ENCODE measurements at places on chromosomes 1 and 21.
A peak's percentile ranks its signal among the peaks of the same experiment; 100 is the strongest.

- DNase-seq, result no peak
These were observed 62.3 kb downstream of the ARHGEF10L start for GRCh38 chr1:17601643-17602382.

- DNase-seq, result no peak
These were observed 135.8 kb upstream of the COL6A1 start for GRCh38 chr21:45845770-45846090.

DNA sequence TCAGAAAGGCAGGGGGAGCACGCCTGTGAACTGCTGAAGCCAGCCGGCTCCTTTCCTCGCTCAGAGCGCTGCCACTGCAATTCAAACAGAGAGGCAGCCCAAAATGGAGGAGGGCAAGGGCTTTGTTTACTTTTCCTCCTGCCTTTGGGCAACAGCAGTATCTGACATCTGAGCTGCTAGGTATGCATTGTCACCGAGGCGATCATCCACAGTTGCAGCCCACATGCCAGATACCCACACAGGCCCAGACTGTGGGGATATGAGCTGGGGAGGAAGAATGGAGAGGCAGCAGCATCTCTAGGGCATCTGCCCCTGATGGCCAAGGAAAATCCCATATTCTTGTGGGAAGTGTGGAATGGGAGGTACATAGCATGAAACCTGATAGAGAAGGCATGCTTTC lies 357.1 kb downstream of the BARHL2 start:
- no peak for DNase-seq

GRCh38 chr1:203565049-203565448 lies 61.6 kb upstream of the ATP2B4 start:
- DNase-seq, result no peak

DNA sequence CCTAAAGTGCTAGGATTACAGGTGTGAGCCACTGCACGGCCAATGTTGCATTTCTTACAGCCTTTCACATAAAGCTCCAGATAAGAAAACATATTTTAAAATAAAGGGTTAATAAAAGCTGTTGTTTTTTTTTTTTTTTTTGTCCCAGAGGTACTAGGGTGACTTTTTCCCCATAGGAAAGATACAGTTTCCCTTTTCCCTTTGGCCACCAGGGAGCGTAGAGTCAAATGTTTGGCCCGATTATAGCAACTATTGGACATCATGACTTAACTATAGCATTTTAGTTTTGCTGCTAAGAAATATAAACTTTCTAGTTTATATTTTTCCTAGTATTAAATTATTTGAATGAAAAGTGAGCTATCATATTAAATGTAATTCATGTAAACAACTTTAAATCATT lies 31.4 kb downstream of the GRIK3 start:
- no peak for DNase-seq

- no peak for DNase-seq
These were observed 248.9 kb downstream of the PLPP3 start for GRCh38 chr1:56330391-56331026.

DNA sequence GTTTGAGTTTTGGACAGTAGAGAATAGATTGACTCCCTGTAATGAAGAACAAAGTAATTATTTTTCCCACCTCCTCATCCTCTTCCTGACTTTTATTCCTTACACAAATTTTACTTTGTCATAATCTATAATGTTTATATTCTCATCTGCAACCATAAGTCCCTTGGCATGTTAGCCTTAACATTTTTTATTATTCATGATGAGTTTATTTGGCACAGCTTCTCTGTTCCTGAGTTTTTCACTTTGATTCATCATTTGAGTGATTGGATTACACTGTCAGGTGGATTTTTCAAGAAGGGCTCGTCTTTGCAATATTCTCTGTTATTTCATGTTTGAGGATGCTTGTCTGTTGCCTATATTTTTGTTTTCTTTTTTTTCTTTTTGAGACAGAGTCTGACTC lies 35.7 kb downstream of the TNFRSF8 start:
- no peak for DNase-seq

DNA sequence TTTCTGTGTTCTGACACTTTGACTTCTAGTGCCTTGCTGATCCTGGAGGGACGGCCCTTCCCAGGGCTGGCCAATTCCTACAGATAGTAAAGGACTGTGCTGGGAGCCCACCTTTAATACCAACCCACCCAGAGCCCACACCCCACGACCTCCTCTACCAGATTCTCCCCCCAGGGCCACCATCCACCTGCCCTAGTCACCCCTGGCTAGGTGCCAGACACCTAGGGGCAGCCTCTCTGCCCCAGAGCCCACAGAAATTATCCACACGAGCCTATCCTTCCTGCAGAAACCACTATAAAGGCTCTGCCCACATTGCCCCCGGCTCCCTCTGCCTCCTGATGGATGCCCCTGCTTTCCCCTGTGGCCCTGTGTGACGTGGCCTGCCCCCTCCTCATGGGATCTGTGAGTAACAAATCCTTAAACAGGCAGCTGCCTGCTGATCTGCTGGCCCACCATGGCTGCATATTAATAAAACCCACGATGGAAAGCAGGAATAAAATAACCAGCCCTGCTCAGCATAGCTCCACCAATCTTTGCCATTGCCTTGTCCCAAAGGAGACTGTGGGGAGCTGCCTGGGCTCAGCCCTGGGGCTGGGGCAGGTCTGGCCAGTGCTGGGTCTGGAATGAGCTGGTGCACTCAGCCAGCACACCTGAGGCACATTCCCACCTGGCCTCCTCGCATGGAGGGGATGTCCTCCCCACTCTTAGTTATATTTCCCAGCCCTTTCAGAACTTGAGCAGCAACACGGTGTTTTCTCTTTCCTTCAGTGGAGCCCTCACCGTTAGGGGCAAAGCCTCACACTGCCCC lies 488.5 kb downstream of the NPHP4 start:
- DNase-seq, result no peak

GRCh38 chr1:237287876-237288521 lies 246.0 kb downstream of the RYR2 start:
- peak; percentile 68 for DNase-seq

GRCh38 chr1:111213412-111213811 lies 13.0 kb upstream of the DENND2D start:
- no peak for DNase-seq

DNA sequence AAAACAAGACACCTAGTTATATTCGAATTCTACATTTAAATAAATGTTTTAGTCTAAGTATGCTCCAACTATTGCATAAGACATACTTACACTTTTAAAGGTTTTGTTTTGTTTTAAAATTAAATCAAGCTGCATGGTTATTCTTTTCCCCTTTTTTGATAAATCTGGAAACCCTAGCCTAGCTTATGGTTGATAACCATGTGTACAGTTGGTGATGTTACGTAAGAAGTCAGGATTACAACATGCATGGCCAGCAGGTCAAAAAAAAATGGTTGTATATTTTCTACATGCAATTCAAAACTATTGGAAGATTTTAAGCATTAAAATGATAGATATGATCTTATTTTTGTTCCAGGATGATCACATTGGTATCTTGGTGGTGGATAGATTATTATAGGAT lies 1600.6 kb downstream of the PLA2G4A start:
- DNase-seq, result no peak

DNA sequence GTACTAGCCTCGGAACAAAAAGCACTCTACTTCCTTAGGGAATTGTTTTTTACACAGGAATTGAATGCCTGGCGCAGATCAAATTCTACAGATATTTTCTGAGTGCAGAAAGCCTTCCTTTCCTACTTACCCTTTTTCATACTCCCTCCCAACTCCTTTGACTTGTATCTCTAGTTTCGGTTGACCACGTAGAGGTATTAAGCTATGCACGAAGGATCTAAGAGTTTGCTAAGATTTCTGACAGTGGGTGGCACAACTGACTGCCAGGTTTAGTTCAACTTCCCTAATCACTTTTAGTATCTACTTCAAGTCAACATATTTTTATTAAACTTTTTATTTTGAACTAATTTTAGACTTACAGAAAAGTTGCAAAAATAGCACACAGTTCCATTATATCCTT lies 5.0 kb downstream of the TOR1AIP2 start:
- DNase-seq, result no peak

DNA sequence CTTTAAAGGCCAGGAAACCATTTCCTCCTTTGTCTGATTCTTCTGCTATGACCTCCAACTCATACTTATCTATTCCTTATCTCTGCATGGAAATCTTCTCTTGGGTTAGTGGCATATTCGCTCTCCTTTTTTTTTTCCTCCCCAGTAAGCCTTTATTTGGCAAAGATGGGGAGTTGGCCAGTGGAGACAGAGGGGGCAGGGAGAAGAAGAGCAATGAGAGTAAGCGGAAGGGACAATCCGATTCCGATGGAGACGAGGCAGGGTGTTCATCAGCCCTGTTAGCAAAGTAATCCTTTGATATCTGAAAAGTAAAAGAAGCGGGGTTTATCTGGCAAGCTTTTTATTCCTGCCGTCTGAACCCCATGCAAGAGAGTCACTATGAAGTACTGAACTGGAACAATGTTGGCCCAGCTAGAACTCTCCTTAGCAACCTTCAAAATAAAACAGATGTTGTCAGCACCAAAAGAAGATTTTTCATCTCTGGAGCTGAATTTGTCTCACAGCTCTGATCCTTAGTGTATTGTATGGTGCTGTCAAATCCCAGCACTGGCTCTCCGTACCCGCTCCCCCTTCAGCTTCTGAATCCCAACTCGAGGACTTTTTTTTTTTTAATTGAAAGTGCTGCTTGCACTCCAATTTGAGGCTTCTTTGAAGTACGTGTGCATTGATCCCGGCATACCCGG lies 40.9 kb downstream of the PTGFRN start:
- no peak for DNase-seq

- DNase-seq, result no peak
These were observed 602.8 kb downstream of the BRINP3 start for GRCh38 chr1:189874715-189875435.

DNA sequence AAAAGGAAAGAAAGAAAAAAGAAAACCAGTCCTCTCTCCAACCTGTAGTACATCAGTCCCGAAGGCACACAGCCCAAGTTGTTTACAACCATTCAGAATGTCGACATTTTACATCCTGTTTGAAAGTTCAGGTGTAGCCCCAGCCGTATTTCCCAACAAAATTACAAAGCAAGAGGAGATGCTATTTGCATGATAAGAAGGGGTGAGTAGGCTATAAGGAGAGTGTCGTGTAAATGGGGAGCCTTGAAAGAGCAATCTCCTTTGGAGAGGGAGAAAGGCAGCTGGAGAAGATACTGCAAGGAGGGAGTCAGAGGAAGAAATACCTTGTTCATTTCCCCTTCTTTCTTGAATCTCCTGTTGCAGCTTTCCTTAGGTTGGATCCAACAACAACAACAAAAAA lies 35.5 kb upstream of the DENND1B start:
- DNase-seq, result no peak

GRCh38 chr1:118918230-118918939 lies 69.8 kb downstream of the TBX15 start:
- DNase-seq, result no peak

GRCh38 chr1:110746644-110747259 lies 72.0 kb upstream of the KCNA3 start:
- DNase-seq, result no peak

DNA sequence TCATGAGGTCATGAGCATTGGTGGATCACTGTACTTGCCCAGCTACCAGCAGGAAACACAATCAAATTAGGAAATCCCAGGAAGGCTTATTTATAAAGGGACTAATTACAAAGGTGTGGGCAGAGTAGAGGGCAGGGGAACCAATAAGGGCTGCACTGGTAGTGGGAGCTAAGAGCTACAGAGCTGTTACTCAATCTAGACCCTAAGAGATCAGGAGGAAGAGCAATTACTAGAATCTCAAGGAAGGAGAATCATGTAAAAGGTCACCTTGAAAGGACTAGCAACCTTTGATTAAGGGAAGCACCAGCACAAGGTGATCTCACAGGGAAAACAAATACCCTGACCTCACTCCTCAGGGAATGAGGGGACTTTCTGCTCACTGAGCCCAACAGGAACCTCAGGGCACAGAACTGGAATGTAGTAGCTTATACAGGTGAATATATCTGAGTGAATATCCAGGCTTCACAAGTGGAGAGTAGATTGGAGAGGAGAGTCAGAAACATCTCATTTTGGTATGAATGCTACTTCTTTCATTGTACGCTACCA lies 66.8 kb downstream of the SAMSN1 start:
- DNase-seq, result no peak

GRCh38 chr1:216600730-216601609 lies 122.3 kb downstream of the ESRRG start:
- DNase-seq, result peak; percentile 69
